ENCODE measurements at places on chromosomes 2 and 18. TPM values are rescaled to one million over a fixed set of nuclear protein-coding genes. Genes with fewer than 3 reads are reported as not detected.
A peak's percentile ranks its signal among the peaks of the same experiment; 100 is the strongest.

GRCh38 chr2:108894766-108895165, 94.3 kb downstream of the EDAR start:
- no peak overlapping the region for H3K4me3 ChIP-seq
- H3K36me3 ChIP-seq, result no peaks in the 10 kb centered on the region
- H3K27ac ChIP-seq, result no peak overlapping the region
- no peaks in the 10 kb centered on the region for H3K4me1 ChIP-seq
- DNase-seq, result no peak
- H3K27me3 ChIP-seq, result no peaks in the 10 kb centered on the region

- DNase-seq, result no peak
- H3K27me3 ChIP-seq, result no peaks in the 10 kb centered on the region
- no peaks in the 10 kb centered on the region for H3K36me3 ChIP-seq
- H3K4me1 ChIP-seq, result no peaks in the 10 kb centered on the region
These were observed 38.1 kb downstream of the FN1 start for GRCh38 chr2:215397632-215398341.

DNA sequence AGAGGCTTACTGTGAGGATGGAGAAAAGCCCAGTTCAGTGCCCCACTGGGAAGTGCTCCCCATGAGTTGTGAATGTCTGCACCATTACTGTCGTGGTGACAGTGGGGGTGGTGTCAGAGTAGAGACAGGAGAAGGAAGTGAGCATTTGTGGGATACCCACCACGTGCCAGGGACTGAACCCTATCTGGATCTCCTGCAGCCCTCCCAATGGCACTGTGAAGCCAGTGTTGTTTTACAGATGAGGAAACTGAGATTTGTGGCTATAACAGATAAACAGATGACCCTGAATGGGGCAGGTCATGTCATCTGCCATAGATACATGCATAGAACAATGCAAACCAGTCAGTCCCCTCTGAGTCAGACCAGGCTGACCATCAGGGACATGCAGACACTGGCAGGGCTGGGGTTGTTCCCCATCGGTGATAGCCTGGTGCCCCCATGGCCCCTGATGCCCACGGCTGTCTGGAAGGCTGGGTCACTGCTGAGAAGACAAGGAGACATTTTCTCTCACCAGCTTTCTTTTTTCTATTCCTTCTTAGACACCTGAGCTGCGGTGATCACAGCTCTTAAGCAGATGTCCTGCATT, 60.8 kb downstream of the EMILIN2 start:
- H3K27me3 ChIP-seq, result peaks cover 8% of the 10 kb centered on the region
- H3K4me1 ChIP-seq, result no peaks in the 10 kb centered on the region
- H3K4me3 ChIP-seq, result peak overlapping the region; percentile 61
- H3K36me3 ChIP-seq, result peaks cover 2% of the 10 kb centered on the region
- H3K27ac ChIP-seq, result no peak overlapping the region

- H3K4me3 ChIP-seq, result no peak overlapping the region
- no peak for DNase-seq
- H3K27me3 ChIP-seq, result peaks cover 10% of the 10 kb centered on the region
These were observed 100.5 kb downstream of the KCNF1 start for GRCh38 chr2:11012131-11012693.

DNA sequence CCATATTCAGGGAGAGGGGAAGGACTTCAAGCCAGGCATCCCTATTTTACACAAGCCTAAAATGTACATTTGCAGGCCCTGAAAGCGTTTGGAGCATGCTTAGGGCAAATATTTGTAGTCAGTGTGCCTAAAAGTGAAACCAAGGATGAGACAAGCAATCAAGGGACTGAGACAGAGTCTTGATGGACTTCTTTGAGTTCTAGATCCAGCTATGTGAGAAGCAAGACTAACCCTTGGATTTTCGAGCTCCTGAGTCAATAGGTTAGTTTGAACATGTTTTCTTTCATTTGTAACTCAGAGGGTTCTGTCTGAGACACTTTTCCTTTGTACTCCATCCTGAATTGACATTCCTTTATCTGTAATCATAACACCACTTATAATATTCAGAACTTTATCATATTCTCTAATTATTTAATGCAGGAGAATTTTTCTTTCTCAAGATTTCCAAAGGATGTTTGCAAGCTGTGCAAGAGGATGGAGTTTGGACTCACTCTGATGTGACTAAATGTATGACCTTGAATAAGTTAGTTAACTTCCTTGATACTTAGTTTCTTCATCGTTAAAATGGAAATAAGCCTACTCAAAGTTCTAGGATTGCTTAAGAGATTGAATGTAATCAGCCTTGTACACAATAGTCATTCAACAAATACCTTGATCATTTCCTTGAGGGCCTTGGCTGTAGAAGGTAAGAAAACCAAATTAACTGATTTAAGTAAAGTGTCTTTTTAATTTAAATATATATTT, 1237.8 kb upstream of the ZEB2 start:
- H3K4me1 ChIP-seq, result no peaks in the 10 kb centered on the region
- no peaks in the 10 kb centered on the region for H3K36me3 ChIP-seq
- H3K27ac ChIP-seq, result no peak overlapping the region
- H3K27me3 ChIP-seq, result no peaks in the 10 kb centered on the region
- no peak for DNase-seq
- no peak overlapping the region for H3K4me3 ChIP-seq

GRCh38 chr2:121388371-121388770, 103.4 kb upstream of the TFCP2L1 start:
- H3K4me1 ChIP-seq, result no peaks in the 10 kb centered on the region
- H3K4me3 ChIP-seq, result no peak overlapping the region
- no peaks in the 10 kb centered on the region for H3K27me3 ChIP-seq
- H3K27ac ChIP-seq, result no peak overlapping the region

- H3K4me1 ChIP-seq, result no peaks in the 10 kb centered on the region
- no peaks in the 10 kb centered on the region for H3K36me3 ChIP-seq
- no peak overlapping the region for H3K4me3 ChIP-seq
These were observed 381.2 kb downstream of the MBD2 start for GRCh38 chr18:53843113-53843760.

DNA sequence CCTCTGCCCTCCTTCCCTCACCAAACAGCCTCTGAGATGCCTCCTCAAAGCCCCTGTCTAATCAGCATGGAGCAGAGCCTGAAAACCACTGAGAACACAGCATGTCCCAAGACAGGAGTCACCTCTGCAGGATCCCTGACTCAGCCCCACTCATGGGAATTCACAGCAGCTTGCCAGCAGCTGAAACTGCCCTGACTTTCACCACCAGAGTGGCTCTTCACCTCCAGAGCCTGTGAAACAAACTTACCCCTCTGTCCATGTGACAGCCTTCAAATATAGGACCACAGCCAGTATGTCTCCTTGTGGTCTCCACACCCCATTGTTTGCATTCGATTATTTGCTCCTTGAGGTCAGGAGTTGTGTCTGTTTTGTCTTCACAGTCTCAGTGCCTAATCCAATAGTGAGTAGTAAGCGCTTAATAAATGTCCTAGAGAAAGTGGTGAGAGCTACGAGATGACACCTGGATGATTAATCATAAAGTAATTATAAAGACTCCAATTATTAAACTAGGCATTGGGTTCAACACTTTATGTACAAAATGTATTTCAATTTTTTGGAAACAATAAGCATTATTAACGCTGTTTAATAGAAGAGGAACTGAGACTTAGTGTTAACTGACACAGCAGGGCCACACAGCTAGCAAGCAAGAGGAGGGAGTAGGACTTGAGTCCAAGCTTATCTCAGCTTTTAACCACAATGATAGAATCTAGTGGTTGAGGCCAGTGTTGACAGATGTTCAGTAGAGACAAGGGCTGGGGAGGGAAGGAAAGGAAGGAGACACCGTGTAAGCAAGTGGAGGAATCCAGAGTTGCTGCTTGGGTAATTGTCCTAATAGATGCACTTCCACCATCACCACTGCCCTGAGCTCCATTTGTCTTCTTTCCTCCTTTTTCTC, 358.7 kb upstream of the TNP1 start:
- H3K36me3 ChIP-seq, result no peaks in the 10 kb centered on the region
- no peaks in the 10 kb centered on the region for H3K4me1 ChIP-seq
- H3K27me3 ChIP-seq, result no peaks in the 10 kb centered on the region
- DNase-seq, result no peak

DNA sequence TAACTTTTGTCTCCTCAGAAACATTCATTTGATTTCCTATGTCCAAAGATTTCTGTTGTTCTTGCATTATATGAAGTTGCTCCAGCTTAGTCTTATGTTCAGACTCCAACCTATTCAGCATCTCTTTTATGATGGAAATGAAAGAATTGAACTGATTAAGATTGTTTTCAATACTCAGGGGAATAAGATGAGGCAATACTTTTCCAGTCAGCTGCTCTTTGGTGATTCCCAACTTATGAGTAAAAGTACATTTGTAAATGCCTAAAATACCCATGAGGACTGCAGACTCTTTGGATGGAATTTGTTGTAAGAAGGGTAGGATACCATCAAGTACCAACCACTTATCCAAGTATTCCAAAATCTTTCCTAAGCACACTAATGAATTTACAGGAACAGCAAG, 39.8 kb downstream of the TRAK2 start:
- no peak overlapping the region for H3K27ac ChIP-seq
- H3K36me3 ChIP-seq, result no peaks in the 10 kb centered on the region
- DNase-seq, result no peak
- no peak overlapping the region for H3K4me3 ChIP-seq
- H3K27me3 ChIP-seq, result no peaks in the 10 kb centered on the region

- DNase-seq, result no peak
- H3K27ac ChIP-seq, result no peak overlapping the region
- H3K4me1 ChIP-seq, result no peaks in the 10 kb centered on the region
- H3K4me3 ChIP-seq, result no peak overlapping the region
- H3K27me3 ChIP-seq, result no peaks in the 10 kb centered on the region
- H3K36me3 ChIP-seq, result no peaks in the 10 kb centered on the region
These were observed 379.6 kb downstream of the MTX2 start for GRCh38 chr2:176648700-176649297.

DNA sequence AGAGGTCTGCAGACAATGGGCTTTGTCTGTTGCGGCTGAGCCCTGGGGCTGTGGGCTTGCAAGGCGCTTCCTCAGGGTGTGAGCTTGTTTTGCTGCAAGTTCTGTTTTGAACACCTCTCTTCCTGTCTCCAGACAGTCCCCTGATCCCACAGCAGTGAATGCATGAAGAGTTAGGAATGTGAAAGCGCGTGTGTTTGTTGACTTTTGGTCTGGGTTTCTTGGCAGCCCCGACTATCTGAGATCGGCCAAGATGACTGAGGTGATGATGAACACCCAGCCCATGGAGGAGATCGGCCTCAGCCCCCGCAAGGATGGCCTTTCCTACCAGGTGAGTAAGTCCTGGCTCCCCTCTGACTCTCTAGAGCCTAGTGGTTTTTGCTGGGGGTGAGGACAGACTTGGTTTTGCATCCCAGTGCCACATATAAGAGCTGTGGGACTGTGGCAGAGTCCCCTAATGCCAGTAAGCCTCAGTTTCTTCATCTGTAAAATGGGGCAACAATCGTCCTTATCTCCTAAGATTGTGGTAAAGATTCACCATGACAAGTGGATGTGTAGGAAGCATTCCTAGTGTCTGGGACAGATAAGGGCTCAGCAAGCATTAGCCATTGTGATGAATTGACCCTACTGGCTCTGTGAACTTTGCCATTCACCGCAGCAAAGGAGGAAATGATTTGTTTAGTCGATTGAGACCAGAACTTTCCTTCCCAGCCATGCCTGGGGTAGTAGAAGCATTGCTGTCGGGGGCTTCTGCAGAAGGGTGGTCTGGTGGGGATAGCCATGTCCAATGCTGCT, 3.0 kb downstream of the LBH start:
- H3K4me1 ChIP-seq, result peaks cover 8% of the 10 kb centered on the region
- H3K4me3 ChIP-seq, result no peak overlapping the region
- no peak for DNase-seq
- H3K27me3 ChIP-seq, result peaks cover 28% of the 10 kb centered on the region
- H3K27ac ChIP-seq, result no peak overlapping the region

DNA sequence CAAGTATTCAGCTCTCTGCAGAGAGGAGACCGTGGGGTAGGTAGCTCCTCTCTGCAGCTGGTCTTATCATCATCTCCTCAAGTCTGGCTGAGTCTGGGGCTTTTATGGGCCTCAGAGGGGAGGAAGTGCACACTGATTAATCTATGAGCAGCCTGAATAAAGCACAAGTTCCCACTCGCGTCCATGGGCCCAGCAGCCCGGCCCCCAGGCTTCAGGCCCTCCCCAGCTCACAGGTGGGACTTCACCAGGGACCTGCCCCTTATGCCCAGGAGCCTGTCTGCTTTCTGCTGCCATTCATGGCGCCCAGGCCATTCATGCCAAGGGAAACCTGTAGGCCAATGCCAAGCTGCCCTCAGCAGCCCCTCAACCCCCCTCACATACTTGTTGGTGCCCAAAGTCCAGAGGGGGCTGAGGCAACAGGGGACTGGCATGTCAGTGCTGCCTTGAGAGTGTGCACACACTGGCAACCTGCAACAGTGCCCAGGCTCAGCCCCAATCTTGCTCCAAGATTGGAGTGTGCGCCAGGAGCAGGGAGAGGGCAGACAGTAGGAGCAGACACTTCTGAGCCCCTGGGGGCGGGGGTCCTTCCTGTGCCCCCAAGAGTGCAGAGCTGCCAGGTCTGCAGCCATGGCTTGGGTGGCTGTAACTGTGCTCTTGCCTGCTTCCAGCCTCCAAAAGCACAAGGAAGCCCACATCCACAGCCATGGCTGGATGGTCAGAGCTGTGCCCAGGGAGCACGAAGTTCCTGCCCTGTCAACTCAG, 375.6 kb upstream of the VWC2L start:
- no peak overlapping the region for H3K27ac ChIP-seq
- H3K4me1 ChIP-seq, result no peaks in the 10 kb centered on the region
- H3K36me3 ChIP-seq, result no peaks in the 10 kb centered on the region
- no peaks in the 10 kb centered on the region for H3K27me3 ChIP-seq

- peak overlapping the region; percentile 27 for H3K27ac ChIP-seq
- H3K4me1 ChIP-seq, result no peaks in the 10 kb centered on the region
- no peaks in the 10 kb centered on the region for H3K27me3 ChIP-seq
- no peak for DNase-seq
- H3K4me3 ChIP-seq, result no peak overlapping the region
- no peaks in the 10 kb centered on the region for H3K36me3 ChIP-seq
These were observed 41.1 kb upstream of the NPAS2 start for GRCh38 chr2:100778637-100779450.

GRCh38 chr2:54029721-54030395, 59.1 kb upstream of the PSME4 start:
- H3K27ac ChIP-seq, result no peak overlapping the region
- H3K4me1 ChIP-seq, result no peaks in the 10 kb centered on the region
- no peak for DNase-seq
- no peaks in the 10 kb centered on the region for H3K27me3 ChIP-seq

DNA sequence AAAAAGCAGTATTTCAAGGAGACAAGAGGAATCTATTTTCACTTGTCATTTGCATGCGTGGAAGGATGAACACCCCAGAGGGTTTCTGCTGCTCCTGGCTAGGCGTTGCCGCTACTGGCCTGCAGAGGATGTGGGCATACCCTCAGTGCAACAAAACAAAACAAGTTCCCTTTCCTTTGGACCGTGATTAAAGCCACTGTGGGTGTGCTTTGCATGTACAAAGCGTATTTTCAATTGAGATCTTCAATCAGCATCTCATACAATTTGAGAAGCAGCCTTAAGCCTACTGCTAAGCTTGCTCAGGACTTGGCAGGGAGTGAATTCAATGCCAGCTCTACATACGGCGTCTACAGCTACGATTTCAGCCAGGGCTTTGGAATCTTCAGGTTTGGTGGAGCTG, 298.4 kb downstream of the LPIN1 start:
- H3K27ac ChIP-seq, result no peak overlapping the region
- DNase-seq, result no peak
- H3K4me1 ChIP-seq, result no peaks in the 10 kb centered on the region
- no peaks in the 10 kb centered on the region for H3K27me3 ChIP-seq
- H3K4me3 ChIP-seq, result no peak overlapping the region

Gene CCL20
- not detected for total RNA-seq

Gene ALPI
- not detected for total RNA-seq

Gene GULP1
- 51.5 TPM for total RNA-seq

Gene SLC19A3
- total RNA-seq, result 0.28 TPM

Gene TRABD2A
- total RNA-seq, result 1.7 TPM

Gene MCFD2
- 84.9 TPM for total RNA-seq

Gene ANKRD30BL
- not detected for total RNA-seq

Gene LAMA1
- total RNA-seq, result 0.03 TPM

Gene MDH1
- 200 TPM for total RNA-seq

Gene SLC9A4
- total RNA-seq, result not detected
